ENCODE measurements at places on chromosomes 11 and 22. TPM values are rescaled to one million over a fixed set of nuclear protein-coding genes. Genes with fewer than 3 reads are reported as not detected.

DNA sequence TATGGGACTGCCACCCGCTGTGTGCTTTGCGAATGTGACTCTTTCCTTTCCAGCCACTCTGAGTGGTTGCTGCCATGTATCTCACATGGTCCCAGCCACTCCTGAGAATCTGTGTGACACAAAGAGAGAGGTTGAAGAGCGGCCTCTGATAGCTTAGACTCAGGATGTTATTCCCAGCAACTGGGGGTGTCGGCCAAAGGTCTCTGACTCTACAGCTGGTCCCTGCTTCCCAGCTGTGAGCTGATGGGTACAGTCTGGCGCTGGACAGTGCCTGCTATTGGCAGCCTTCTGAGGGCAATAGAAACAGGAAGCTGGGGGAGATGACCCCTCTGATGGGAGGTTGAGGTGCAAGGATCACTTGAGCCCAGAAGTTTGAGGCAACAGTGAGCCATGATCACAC, 105.1 kb downstream of the RRAS2 start:
- no peak for DNase-seq

DNA sequence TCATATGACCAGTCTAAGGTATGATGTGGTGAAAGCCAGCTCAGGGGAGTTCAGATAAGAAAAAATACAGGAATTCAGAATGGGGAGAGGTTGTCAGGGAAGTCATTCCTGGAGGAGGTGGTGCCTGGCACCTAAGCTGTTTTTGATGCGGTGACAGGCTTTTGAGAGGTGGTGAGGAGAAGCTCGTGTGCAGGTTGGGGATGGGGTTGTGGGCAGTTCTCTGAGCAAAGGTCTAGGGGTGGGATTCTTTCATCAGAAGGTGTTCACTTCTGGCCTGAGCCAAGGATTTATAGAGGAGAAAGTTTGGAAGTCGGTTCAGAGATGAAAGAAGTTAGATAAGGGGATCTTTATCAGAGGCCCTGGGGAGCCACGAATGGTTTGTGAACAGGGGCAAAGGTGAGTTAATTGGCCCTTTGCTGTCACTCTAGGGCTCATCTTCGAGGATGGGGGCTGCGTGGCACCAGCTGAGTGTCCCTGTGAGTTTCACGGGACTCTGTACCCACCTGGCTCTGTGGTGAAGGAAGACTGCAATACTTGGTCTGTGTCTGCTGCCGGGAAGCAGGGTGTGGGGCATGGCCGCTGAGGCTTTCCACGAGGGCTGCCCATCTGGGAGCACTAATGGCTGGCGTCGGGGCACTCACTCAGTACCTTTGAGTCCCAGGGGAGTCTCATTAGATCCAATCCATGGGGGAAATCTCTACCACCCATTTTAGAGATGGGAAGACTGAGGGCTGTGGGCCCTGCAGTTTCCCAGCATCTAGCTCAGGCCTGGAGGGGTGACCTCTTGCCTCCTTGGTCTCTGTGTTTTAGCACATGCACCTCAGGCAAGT, 13.4 kb downstream of the OTOG start:
- no peak for DNase-seq

GRCh38 chr11:35246745-35247144, 107.8 kb downstream of the CD44 start:
- no peak for DNase-seq

DNA sequence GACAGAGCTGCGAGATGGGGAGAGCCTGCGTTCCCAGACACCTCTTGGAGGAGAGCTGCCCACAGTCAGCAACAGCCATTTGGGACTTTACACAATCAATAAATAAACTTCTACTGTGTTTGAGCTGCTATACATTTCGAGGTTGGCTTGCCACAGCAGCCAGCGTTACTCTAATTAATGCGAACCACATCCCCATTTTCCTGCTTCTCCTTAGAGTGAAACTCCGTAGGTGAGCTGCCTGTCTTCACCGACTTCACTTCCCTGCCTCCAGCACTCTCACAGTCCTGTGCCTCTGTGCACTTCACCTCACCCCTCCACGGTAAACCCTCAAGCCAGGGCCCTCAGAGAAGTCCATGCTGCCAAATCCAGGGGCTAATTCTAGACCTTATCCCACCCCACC, 5.9 kb upstream of the SLC22A12 start:
- DNase-seq: no peak

- peak; percentile 35 for DNase-seq
Observed at GRCh38 chr22:31160328-31160978, 471 bp downstream of the RNF185 start.

DNA sequence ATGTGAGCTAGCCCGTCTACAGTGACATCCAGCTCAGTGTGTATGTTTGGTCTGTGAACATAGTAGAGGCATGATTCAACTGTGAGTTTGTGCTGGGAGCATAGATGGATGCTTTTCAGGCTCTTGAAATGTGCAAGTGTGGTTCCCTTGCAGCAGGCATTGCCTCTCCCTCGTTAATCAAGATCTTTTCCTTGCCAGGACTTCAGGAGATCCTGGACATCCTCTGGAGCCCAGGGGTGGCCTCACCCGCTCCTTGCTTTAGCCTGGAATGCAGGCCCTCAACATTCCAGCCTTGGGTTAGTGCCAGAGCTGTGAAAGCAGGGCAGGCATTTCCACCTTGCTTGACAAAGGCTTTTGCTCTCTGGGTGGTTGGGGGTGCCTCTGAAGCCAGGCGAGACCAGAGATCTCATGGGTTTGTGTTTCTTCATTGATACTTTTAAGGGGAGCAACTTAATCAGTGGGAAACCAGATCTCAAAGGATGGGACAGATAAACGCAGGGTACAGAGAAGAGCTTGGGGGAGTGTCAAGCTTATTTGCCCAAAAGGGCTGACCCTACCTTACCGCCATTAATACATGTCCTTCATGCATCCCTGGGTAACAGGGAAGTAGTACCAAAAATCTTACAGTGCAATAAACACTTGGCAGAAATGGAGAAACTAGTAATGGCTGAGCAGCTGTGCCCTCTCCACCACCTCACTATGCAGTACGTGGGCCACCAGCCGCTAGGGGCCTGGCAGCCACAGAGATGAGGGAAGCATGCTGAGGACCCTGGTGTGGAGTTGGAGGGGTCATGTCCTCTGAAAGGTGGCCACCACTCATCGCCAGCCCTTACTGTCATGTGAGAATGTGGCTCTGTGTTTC, 72.1 kb downstream of the PTPRJ start:
- DNase-seq: no peak

DNA sequence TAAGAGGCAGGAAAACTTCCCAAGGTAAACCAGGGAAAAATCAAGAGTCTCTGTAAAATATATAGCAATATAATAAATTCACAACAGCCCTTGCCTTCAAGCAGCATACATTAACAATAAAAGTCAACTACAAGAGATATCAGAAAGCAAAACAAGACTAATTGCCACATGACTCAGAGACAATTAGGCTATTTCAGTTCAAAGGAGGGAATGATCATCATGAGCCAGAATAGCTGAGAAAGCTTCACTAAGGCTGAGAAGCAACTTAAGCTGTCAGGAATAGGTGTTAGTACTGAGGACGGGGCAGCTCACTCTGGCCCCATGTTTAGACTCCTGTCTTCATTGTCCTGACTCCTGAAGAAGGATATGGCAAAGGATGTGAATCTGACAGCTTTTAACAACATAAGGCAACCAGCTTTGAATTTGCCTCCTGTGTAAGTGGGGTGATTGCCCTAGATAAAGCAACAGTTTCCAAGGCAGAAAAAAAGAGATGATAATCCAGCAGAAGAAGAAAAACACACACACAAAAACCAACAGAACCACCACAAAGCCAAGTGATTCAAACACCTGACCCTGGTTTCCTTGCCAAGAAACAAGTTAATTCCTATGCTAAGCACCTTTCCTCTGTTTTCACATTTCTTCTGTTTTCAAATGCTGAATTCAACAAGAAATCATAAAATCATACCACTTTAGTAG, 60.8 kb downstream of the SIK3 start:
- DNase-seq: no peak

- DNase-seq: no peak
Observed at GRCh38 chr22:49545606-49546005, 282.1 kb downstream of the BRD1 start.

- no peak for DNase-seq
Observed at GRCh38 chr11:26227301-26227746, 104.6 kb upstream of the ANO3 start.

DNA sequence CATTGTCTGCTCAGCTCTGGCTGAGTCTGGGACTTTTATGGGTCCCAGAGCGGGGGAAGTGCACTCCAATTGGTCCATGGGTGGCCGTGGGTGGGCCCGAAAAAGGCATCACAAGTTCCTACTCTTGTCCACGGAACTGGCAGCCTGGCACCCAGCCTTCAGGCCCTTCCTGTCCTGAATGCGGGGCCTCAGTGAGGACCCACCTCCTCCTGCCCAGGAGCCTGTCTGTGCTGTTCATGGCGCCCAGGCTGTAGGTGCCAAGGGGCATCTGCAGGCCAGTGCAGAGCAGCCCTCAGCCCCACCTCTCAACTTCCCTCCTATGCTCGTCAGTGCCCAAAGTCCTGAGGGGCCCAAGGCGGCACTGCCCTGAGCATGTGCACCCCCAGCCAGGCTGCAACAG, 411.7 kb upstream of the KIRREL3 start:
- DNase-seq: no peak

- DNase-seq: no peak
Observed at GRCh38 chr11:73939096-73939495, 11.7 kb upstream of the DNAJB13 start.

DNA sequence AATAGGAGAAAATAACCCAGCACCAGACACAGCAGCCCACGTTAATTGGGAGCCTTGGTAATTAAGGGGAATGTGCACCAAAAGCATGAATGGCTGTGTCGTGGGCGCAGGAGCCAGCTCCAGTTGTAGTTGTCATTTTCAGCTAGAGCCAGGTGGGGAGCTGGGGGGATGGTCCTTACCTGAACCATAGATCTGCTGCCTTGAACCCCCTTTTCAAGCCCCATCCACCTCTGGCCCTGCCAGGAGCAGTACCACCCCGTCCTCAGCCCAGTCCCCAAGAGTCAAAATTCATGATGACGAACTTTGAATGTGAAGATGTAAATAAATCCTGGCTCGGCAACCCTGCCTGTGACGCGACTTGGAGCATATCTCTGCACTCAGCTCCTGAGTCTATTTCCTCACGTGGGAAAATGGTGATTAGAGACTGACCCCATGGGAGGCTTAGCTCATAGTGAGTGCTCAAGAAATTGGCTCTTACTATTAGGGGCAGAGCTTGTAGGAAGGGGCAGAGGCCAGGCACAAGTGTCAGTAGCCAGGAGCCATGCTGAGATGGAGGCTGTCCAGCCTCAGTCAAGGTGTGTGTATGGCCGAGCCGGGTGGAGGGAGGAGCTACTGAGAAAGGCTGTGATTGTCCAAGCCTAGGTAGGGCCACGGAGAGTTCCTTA, 794 bp upstream of the FXYD6 start:
- DNase-seq: no peak

DNA sequence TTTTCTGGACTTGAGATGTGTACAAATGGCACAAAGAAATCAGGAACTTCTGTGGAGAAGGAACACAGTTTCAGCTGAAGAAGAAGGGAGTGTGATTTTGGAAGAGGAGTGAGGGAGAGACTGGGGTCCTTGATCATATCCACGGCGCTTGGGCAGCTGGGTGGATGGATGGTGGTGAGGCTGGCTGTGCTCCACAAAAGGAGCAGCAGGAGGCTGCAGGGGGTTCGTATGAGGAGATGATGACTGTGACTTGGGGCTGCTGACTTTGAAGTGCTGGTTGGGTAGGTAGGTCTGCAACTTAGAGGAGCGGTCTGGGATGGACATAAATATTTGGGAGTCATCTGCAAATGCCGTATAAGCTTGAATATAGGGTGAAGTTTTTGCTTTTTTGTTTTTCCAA, 1.3 kb upstream of the DCHS1 start:
- no peak for DNase-seq

- no peak for DNase-seq
Observed at GRCh38 chr22:48367731-48368130, 1459.9 kb downstream of the BRD1 start.

DNA sequence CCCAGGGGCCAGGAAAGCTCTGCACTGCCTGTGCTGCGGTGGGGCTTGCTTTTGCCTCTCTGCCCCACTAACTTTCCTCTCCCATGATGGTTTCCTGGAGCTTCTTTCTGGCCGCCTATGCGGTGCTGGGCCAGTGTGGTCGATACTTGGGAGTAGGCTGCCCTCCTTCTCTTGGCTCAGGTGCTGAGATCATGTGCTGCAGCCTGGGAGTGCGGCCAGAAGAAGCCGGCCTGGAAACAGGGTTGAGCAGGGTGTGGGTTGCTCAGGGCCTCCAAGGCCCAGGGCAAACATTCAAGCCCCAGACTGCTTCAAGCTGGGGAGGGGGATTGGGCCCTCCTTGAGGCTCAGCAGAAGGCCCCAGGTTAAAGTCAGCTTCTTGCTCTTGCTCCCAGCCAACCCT, 125.0 kb downstream of the NTM start:
- DNase-seq: no peak

GRCh38 chr22:45648301-45649117, 23.1 kb upstream of the ATXN10 start:
- no peak for DNase-seq

- DNase-seq: no peak
Observed at GRCh38 chr11:96259134-96259830, 83.7 kb downstream of the MAML2 start.

GRCh38 chr11:36500315-36500721, 9.8 kb downstream of the TRAF6 start:
- no peak for DNase-seq

DNA sequence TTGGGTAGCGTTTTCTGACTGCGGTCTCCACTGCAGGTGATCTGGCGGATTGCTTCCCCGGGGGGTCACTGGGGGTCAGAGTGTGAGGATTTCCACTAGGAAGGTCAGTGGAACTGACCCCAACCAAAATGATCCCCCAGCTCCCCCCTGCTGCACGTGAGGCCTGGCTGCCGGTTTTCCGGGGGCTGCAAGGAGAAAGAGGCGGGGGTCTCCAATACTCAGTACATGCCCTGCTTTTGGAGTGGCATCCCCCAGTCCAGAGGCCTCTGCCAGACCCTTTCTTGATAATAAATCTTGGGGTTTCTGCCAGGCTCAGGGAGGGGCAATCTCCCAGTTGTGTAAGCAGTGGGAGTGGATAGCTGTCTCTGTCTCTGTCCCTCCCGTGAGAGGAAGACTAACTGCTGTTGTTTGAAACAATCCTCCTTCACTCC, 71.5 kb upstream of the RTL6 start:
- no peak for DNase-seq

GRCh38 chr11:121892131-121892681, 223.8 kb downstream of the BLID start:
- no peak for DNase-seq

- no peak for DNase-seq
Observed at GRCh38 chr11:27468209-27468994, 4.2 kb downstream of the LGR4 start.

DNA sequence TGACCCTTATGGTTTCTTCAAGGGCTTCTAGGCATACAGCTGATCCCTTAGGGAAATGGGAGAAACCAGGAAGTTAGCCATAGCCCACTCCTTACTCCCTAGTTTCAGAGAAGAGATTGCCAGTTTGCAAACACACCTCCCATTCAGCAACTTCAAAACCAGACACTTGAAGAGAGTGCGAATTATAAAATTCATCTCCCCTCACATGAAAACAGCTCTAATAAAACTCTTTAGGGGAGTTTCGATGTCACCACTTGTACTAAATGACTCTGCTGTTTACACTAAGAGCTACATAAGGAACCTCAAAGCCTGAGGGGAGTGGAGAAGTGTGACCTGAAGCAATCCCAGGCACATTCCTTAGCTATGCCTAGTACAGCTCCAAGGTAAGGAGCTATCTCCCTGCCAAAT, 8.3 kb downstream of the LGR4 start:
- DNase-seq: no peak

P2RY2 gene
- 0.69 TPM for total RNA-seq

SEC14L2 gene
- 0.76 TPM for total RNA-seq

MPPED2 gene
- 11.0 TPM for total RNA-seq

KRTAP5-8 gene
- not detected for total RNA-seq

FGF3 gene
- not detected for total RNA-seq

Data from glutamatergic neuron (in vitro differentiated cells).